Amniotic stem cell (primary cell): ENCODE measurements at places on chromosomes 16 and 17.

DNA sequence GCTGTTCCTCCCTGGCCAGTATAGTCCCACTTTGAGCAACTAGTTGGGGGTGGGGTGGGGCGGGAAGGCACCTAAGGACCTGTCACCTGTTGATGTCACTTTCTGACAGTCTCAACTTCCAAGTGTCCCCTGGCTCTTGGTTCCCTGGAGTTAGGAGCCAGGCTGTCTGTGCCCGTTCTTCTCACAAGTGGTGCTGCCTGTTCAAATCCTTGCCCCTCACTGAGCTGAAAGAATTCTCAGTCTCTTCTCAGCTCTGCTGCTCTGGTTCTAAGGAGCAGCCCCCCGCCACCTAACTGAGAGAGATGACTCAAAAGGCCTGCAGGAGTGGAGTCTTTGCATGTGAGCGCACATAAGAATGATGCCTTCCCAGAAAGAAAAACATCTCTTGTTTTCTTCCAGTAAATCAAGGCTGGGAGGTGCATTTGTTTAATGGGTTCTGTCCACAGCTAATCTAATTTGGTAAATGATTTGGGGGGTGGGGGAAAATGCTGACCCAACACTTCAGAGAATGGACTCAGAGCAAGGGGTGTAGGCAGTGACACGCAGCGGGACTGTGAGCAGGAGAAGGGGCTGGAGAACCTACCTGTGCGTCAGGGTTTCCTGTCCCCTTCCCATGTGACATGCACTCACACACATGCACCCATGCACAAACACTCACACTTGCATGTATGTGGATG is 78.2 kb upstream of the NLRP1 start:
- no peak for DNase-seq

DNA sequence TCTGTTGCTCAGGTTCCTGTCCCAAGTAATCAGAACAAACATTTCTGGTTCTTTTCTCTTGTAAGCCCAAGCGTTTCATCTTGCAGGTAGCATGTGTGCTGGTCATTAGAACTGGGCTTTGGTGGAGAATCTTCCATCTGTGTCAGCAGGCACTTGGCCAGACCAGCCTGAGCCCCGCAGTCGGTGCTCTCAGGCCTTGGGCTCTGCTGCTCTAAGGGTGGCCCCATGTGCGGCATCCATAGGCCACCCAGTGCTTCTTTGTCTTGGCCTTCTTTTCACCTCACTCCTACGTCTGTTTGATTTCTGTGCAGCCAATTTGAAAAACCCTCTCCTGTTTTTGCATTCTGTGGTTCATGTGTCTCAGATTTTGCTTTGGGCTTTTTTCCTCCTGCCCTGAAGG is 51.6 kb downstream of the PLD6 start:
- no peak for DNase-seq

GRCh38 chr16:68900009-68900408 is 56.7 kb downstream of the TANGO6 start:
- DNase-seq = no peak

GRCh38 chr16:28596840-28597691 is at the start of gene SULT1A2:
SULT1A2 (minus strand) TSS chr16:28597050; CDS start chr16:28595930, 1,120 bp downstream.
- no peak for DNase-seq

DNA sequence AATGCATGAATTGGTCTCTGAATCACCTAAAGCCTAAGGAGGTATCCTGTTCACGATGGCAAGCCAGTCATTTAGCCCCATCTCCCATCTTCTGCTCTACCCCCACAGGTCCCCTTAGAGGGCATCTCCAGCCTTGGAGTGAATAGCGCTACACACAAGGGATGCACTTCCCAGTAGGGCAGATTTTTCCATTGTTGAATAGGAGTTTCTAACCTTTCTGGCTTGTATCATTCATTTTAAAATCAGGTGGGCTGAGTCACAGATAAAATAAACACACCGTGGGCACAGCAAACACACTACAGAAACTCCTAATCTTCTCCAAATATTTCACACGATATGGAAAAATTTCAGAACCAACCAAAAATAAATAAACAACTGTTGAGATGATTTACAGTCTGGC is 201.2 kb upstream of the NOG start:
- DNase-seq = no peak

DNA sequence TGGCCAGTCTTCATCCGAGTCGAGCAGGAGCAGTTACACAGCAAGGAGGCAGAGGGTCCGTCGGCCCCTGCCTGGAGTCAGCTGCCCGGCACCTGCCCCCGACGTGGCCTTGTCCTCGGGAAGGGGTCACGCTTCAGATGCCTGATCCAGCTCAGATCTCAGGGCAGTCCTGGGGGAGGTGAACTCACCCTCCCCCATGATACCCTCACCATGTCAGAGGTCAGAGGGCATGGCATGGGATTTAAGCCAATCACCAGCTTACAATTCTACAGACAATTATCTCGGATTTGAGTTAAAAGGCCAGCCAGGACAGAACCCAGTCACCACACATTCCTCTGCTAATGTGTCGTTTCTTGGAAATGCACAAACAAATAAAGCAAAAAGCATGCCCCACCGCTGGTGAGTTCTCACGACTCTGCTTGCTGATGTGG is 211.3 kb downstream of the FOXL1 start:
- no peak for DNase-seq

DNA sequence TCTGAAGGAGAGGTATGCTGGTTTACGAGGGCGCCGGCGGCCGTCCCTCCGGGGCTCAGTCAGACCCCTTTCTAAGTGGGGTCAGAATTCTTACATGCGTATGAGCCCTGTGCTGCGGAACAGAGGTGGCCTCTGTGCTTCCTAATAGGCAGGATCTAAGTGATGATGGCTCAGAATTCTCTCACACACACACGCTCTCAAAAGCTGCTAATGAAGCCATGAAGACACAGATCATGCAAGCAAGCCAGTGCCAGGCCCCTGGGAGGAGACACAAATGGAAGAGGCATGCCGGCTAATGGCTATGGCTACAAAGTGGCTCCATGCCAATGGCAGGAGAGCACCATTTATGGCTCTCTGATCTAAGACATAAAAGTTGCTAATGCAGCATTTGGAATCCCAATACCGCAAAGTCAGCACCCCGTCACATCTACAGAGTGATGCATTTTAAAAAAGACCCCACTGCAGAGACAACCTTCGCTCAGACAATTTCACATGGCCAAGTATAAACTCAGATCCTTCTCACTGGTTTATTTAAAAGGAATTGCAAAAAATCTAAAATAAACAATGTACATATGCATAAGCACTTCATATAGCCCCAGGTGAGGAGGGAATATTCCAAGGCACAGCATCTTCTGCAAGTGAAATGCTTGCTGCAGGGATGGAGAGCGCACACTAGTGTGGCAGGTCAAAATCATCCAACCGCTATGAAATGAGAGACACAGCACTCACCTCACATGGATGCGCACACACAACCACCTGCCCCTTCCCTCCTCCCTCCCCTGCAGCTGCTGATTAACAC is 24.5 kb downstream of the NPLOC4 start:
- no peak for DNase-seq
